LHCN-M2 (cell line): ENCODE measurements at places on chromosomes 3 and 15.

- DNase-seq = no peak
These were observed 38.2 kb upstream of the AGTR1 start for GRCh38 chr3:148659512-148659911.

- no peak for DNase-seq
These were observed 105.9 kb downstream of the B3GALNT1 start for GRCh38 chr3:160999274-160999673.

DNA sequence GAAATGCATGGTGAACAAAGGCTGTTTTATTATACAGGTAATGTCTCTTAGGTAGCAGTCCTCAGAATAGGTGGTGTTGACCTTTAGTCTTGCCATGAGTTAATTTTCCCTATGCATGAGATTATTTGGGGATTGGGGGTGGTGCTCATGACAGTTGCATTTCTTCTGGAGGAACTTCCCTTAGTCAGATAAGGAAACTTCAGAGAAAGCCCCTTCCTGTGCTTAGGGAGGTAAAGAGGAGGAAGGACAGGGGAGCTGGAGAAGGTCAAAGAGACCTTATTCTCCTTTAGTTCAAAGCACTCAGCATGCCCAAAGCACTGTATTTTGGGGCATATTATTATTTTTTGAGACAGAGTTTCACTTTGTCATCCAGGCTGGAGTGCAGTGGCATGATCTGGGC lies 47.7 kb downstream of the ZBTB11 start:
- DNase-seq = no peak

GRCh38 chr3:114504941-114505628 lies 211.3 kb downstream of the TIGIT start:
- DNase-seq = peak; percentile 61

GRCh38 chr3:23602971-23603370 lies 202.8 kb upstream of the UBE2E1 start:
- no peak for DNase-seq

GRCh38 chr3:42051384-42052131 lies 39.6 kb upstream of the TRAK1 start:
- no peak for DNase-seq

GRCh38 chr3:18410205-18410604 lies 14.9 kb downstream of the SATB1 start:
- DNase-seq = no peak

- DNase-seq = peak; percentile 19
These were observed 13.6 kb upstream of the NOX5 start for GRCh38 chr15:69000725-69001503.

DNA sequence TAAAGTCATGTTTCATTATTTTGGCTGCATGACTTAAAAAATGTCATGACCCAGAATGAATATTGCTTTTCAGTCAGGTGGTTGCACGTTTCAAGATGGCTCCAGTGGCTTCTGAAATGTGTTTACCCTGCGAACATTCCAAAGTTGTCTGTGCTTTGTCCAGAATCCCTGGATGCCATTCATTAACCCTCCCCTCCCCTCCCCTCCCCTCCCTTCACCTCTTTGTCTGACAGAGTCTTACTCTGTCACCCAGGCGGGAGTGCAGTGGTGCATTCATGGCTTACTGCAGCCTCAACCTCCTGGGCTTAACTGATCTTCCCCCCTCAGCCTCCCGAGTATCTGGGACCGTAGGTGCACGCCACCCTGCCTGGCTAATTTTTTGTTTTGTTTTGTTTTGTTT lies 308.0 kb downstream of the PTPRG start:
- no peak for DNase-seq

DNA sequence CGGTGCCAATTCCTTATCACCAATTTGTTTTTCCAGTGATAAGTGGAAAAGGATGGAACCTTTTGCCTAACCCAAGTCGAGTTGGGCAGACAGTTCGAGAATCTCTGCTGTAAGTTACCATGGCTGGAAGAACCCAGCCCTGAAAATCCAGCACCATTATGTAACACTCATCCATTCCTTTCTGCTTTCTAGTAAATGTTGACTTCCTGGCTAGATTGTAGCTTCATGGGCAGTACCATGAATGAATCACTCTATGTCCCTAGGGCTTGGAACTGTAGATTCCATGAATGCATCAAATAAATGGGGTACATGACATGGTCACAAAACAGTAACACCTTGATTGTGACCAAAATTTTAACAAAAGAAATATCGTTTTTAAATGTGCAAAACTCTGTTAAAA lies 14.0 kb downstream of the CHCHD4 start:
- DNase-seq = no peak

GRCh38 chr3:174303907-174304560 lies 555.1 kb upstream of the NAALADL2 start:
- no peak for DNase-seq
